ENCODE measurements at places on chromosomes 12 and 14.

GRCh38 chr14:41137741-41138140 lies 468.9 kb upstream of the LRFN5 start:
- no peak for DNase-seq

GRCh38 chr12:50132505-50133135 lies 20.6 kb downstream of the COX14 start:
- peak; percentile 58 for DNase-seq

- DNase-seq, result no peak
These were observed 831 bp downstream of the CRIP1 start for GRCh38 chr14:105487449-105487985.

GRCh38 chr12:10364815-10365622 lies 24.8 kb downstream of the KLRK1 start:
- DNase-seq, result peak; percentile 83

GRCh38 chr12:117294189-117294603 lies 67.2 kb downstream of the NOS1 start:
- DNase-seq, result no peak

GRCh38 chr12:100348657-100349454 lies 8.0 kb upstream of the SLC17A8 start:
- peak; percentile 29 for DNase-seq

- DNase-seq, result peak; percentile 89
These were observed 33.8 kb downstream of the STK38L start for GRCh38 chr12:27277846-27278260.

DNA sequence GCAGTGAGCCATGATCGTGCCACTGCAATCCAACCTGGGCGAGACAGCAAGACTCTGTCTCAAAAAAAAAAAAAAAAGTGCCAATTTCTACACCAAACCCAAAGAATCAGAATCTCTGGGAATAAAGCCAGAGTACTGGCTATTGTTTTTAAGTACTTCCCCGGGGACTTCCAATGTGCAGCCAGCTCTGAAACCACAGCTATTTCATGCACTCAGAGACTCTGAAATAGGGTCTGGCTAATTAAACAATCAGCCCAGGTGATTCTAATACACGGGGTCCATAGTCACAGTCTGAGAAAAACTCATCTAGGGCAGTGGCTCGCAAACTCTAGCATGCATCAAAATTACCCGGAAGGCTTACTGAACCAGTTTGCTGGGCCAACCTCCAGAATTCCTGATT lies 56.3 kb downstream of the SIX6 start:
- peak; percentile 91 for DNase-seq

GRCh38 chr12:94297096-94297699 lies 148.8 kb downstream of the PLXNC1 start:
- no peak for DNase-seq

DNA sequence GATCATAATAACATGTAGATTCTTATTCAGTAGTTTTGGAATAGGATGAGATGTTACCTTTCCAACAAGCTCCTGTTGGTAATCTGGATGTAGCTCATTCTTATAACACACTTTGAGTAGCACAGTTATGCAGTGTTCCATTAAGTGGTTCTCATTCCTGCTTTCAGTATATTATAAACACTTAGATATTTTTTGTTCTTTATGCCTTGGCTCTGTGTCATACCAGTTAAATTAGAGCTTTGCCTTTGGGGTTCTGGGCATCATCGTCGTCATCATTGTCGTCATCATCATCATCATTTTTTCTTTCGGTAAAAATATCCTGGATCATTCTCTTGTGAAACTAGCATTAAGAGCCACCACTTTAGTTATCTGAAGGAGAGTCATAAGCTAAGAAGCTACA lies 87.5 kb downstream of the FUT8 start:
- no peak for DNase-seq

DNA sequence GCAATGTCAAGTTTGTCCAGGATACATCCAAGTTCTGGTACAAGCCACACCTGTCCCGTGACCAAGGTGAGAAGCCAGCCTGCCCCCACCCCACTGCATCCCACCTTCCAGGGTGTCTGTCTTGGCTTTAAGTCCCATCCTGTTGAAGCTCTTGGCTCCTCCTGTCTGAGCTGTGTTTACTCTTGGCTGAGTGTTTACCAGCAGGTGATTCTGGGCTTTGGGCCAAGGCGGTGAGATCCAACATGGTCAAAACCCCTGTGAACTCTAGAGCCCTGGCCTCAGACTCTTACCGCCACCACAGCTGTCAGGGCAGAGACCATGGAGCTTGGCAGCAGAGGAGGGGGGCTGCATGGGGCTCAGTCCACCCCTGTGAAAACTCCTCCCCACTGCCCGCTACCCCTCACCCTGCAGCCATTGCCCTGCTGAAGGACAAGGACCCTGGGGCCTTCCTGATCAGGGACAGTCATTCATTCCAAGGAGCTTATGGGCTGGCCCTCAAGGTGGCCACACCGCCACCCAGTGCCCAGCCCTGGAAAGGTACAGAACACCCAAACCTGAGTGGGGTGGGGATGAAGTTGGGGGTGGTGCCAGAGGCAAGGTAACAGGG lies 11.6 kb downstream of the TNS2 start:
- DNase-seq, result no peak

GRCh38 chr12:108611884-108612415 lies 14.1 kb upstream of the TMEM119 start:
- DNase-seq, result peak; percentile 93

GRCh38 chr14:49754570-49755097 lies 13.3 kb upstream of the KLHDC2 start:
- no peak for DNase-seq

GRCh38 chr14:69043596-69044260 lies 64.6 kb upstream of the ACTN1 start:
- peak; percentile 67 for DNase-seq

DNA sequence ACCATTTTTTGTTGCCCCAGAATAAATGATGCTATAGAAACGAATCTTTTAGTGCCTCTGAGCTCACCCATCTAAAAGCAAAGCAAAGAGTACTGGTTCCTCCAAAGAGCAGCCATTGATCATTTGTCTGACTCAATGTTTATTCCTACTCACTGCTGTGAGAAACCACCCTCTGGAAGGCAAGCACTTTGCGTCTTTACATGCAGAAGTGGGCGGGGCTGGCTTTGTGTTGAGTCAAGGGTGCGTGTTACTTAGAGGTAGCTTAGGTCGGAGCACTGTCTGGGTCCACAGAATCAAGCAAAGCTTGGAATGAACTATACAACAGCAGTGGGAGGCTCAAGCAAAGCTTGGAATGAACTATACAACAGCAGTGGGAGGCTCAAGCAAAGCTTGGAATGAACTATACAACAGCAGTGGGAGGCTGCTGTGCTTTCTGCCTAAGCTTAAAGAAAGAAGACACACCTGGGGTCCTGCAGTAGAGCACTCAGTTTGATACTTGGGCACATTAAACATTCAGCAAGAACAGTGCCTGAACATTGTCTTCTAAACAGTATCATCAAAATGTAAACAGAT lies 77.2 kb upstream of the PRICKLE1 start:
- no peak for DNase-seq

DNA sequence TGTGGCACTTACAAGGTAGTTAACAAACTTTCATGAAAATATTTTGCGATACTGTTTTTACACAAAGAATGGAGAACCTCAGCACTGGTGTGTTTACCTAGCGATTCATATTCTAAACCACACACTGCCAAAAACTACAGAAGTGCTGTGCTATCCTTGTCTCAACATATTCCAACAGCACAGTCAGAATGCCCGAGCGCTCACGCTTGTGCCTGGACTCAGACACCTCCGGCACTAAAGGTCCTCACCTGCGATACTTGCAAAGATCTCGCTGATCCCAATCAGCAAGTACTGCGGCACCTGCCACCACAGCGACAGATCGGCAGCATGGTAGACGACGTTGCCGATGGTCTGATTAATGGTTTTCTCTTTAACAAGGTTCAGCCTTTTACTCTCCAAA lies 23.2 kb downstream of the SLC15A4 start:
- DNase-seq, result no peak

GRCh38 chr12:79936670-79937069 lies 1.8 kb upstream of the PPP1R12A start:
- DNase-seq, result no peak

GRCh38 chr12:105765053-105766014 lies 373.4 kb downstream of the NUAK1 start:
- DNase-seq, result peak; percentile 45

DNA sequence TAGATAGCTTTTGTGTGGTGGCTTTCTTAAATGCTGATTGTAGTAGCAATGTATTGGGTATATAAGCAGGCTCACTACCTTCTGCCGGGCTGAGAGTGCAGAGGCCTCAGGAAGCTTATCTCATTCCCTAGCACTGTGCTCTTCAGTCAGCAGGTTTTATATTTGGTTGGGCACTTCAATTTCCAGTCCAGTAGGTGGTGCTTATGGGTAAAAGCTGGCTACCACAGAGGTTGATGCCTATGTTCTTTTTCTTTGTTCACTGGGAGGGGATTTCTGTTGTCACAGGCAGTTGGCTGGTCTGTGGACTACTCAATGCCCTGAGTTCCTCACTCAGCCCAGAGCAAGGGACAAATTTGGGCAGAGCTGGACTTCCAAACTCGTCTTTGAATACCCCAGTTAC lies 43.0 kb upstream of the GLIPR1 start:
- peak; percentile 26 for DNase-seq

- DNase-seq, result no peak
These were observed 13.7 kb downstream of the ANKRD52 start for GRCh38 chr12:56244494-56244893.

DNA sequence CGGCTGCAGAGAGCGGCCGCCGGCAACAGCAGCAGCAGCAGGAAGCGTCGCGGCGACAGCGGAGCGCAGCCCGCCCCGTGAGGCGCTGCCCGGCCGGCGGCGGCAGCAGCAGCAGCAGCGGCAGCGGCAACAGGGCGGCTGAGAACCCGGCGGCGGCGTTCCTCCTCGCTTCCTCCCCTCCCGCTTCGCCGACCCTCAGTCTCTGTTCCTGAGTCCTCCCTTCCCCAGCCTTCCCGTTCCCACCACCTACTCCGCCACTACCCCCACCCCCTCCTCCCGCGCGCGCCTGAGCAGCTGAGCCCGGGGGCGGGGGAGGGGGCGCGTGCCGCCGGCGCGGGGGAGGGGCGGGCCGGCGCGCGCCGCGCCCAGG lies 310 bp downstream of the BICDL1 start:
- peak; percentile 4 for DNase-seq

GRCh38 chr14:96554315-96554910 lies 52.2 kb downstream of the PAPOLA start:
- no peak for DNase-seq

DNA sequence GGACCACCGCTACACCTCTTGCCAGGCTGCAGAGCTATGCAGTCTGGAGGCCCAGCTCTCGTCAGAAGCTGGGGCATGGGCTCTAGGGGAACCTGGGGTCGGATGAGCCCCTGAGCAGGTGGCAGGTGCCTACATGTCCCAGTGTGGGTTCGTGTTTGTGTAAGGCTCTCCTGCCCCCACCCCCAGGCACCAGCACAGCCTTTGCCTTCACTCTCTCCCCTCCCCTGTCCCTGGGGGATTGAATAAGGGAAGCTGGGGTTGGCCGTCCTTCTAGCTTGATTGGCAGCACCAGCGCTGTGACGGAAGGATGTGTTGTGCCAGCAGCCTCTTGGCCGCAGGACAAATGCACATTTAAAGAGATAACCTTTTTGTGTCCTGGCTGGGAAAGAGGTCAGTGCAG lies 34.8 kb upstream of the TSPAN9 start:
- no peak for DNase-seq

- DNase-seq, result no peak
These were observed 164.5 kb downstream of the STXBP6 start for GRCh38 chr14:24885410-24885913.

DNA sequence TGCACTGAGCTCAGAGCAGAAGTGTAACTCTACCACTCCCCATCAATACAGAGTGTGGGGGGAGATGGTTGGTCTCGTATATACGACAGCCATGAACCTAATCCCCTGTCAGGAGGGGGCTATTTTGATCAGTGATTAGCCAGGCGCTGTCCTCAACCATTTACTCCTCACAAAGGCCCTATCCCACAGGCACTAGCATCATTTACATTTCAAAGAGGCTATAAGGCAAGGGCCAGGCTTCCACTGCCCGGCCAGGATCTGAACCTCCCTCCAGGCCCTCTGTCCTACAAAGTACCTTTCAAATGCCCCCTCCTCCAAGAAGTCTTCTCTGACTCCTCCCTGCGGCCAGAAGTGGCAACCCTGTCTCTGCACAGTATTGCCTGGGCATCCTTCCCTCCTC lies 74.7 kb downstream of the ITPK1 start:
- DNase-seq, result no peak

DNA sequence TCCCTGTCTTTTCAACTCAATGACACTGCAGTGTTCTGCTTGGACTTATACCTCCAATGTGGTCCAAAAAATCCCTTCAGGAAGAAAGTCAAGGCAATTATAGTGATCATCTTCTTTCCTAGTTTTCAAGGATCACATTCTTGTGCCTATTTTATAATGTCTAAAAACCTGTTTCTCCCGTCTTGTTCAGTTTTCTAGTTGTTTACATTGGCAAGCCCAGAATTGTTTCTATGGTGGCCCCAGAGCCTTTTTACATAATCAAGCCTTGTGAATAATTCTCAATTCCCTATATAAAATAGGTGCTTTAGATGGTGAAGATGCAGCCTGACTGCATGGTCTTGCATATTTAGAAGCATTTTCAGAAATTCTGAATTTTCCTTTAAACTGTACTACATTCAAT lies 14.5 kb upstream of the LDHB start:
- no peak for DNase-seq

GRCh38 chr12:88516811-88517210 lies 63.5 kb downstream of the KITLG start:
- DNase-seq, result no peak

DNA sequence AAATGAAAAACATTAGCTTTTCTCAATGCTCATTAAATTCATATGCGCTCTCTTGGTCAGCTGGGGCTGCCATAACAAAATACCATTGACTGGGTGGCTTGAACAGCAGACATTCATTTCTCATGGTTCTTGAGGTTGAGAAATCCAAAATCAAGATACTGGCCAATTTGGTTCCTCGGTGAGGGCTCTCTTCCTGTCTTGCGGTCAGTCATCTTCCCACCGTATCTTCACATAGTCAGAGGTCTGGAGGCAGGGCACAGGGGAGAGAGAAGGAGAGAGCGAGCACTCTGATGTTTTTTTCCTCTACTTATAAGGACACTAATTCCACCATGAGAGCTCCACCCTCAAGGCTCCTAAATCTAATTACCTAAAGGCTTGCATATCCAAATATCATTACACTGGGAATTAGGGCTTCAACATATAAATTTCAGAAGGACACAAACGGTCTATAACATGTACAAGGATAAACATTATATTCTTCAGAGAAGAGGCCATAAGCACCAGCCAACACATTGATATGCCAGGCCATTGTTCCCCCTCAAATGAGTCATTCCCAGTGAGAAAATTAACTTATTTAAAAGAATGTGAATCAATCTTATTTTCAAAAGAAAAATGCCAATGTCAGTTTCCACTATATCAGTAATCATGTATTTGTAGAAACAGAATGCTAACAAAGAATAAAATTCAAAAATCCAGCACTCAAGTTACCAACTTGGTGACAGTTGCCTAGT lies 152.2 kb downstream of the BTG1 start:
- no peak for DNase-seq

- DNase-seq, result peak; percentile 14
These were observed 26.2 kb upstream of the PDE3A start for GRCh38 chr12:20342111-20342510.

DNA sequence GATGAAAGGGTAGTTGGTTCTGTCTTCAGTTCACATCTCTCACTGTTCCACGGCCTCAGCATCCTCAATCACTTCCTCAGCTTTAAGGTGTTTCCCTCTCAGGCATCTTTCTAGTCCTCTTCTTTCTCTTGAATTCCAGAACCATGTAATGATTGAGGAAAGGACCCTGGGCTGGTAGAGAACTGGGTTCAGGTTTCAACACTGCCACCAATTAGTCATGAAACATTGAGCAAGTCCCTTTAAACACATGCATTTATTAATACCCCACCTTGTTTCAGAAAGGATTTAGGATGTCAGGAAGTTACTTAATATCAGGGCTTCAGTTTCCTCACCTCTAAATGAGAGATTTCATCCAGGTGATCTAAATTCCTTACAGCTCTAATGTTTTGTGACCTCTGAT lies 7.2 kb downstream of the DMAC2L start:
- DNase-seq, result no peak
